Mesendoderm (in vitro differentiated cells): ENCODE measurements at places on chromosomes 2 and 18.

DNA sequence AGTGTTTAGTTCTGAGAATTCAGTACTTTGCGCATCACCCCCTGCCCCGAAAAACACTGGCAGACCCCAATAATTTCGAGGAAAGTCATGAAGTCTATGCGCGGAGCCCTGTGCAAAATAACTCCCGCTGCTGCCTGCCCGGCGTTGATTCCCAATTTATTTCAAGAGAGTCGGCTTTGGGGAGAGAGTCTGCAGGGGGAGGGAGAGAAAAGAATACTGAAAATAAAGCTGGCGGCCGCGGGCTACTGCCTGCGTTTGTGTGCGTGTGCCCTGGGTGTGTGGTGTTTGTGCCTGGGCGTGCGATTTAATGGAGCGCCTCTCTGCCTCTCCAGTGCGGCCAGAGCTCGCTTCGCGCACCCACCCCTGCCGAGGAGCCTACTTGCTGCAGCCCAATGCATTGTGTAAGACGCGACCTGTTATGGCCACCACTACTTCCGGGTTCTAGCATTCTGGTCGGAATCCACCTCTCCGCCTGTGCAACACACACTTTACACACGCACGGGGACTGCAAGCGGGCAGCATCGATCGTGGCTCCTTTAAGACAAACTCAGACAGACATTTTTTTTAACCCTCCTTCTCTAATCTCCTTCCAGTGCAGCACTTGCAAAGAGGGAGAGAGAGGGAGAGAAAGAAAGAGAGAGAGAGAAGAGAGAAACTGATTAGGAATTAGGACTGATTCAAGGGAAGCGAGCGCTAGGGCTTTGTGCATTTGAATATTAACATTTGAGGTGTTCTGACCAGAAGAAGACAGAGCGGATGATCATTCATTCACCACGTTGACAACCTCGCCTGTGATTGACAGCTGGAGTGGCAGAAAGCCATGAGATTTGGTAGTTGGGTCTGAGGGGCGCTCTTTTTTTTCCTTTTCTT lies at the start of gene MEIS1:
MEIS1 (plus strand) TSS at position 447 of the 870 bp plus-strand sequence. CDS start 732 bp downstream, outside the sequence.
- peak; percentile 91 for DNase-seq

GRCh38 chr2:54149638-54150441 lies 34.4 kb downstream of the ACYP2 start:
- DNase-seq = no peak

DNA sequence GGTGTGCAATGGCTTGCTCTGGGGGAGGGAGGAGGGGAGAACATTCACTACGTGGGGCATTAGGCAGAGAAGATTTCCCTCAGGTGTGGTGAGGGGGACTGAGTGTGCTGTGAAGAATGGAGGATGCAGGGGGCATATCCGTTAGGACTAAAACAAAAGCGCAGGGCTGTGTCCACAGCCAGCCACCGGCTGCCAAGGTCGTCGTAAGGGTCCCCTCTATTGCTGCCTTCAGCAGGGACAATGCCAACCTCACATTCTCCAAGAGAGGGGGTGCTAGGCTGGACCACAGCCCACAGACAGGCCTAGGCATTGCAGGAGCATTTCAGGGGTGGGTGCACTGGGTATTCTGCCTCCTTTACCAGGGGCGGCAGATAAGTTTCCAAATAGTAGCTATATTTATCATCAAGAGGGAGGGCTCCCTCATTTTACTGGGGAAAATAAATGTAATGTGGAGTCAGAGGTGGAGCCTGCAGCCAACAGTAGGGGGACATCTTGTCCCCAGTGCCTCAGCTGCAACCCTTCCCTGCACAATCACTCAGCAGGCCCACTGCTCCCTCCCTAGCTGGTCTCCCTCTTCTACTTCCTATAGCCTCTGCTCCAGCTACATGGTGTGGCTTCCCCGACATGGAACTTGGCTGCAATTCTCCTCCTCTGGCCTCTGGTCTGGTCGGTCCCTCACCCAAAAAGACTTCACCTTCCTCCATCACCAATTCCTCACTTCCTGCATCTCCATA lies 74.9 kb upstream of the OTOF start:
- no peak for DNase-seq

GRCh38 chr2:237345891-237346640 lies 67.9 kb downstream of the COL6A3 start:
- DNase-seq = no peak

DNA sequence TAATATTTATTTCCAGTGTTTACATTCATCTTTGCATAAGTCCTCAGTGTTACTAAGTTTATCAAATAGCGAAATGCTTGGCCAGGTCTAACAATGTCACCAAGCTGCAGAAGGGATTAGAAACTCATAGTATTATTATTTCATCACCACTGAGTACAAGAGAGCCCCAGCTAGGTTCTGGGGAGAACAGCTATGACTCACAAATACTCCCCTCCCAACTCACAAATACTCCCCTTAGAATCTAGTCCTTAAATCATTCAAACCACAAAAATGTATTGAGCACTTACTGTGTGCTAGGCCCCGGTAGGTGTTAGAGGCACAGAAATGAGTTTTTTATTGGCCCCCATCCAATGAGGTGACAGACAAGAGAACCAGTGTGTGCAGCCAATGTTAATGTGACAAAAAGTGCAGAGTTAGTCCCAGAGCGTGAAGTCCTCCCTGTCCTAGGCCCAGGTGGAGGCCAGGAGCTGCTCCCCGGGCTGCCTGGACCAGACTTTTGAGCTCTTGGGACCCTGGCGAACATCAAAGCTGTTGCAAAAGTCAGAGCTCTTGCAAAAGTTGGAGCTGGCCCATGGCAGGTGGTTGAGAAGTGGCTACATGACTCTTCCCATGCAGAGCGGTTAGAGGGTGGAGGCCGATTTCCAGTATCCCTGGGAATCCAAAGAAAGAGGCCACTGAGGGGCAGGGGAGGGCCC lies 9.8 kb downstream of the STEAP3 start:
- no peak for DNase-seq

GRCh38 chr2:188675391-188676009 lies 298.7 kb upstream of the COL3A1 start:
- peak; percentile 50 for DNase-seq

DNA sequence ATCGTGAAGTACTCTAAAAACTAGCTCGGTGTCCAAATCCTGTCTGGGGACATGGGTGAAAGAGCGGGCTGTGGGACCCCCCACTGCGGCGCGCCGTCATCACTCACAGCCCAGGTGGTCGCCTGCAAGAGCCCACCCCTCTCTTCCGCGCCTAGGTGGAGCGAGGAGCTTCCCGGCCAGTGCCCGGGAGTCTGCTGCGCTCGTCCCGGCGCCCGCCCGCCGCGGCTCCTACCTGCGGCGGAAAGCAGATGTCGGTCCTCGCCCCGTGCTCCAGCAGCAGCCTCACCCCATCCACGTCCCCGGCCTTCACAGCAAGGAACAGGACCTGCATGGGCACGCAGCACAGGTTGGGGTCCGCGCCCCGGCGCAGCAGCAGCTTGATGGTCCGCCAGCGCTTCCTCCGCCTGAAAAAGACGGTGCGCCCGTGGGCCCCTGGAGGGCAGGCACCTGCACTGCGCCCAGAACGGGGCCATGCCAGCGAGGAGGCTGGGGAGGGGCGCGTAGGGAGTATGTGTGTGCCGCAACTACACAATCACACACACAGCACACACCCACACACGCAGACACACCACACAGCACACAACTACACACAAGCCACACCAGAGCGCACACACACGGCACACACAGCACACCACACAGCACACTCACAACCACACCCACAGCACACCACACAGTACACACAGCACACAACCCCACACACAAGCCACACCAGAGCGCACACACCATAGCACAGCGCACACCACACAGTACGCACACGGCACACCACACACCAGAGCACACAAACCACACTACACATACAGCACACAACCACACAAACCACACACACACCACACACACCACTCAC lies 37.4 kb downstream of the ANKMY1 start:
- DNase-seq = peak; percentile 22
